Hepatocyte (in vitro differentiated cells): ENCODE measurements at places on chromosomes 5 and 9. TPM values are rescaled to one million over a fixed set of nuclear protein-coding genes. Genes with fewer than 3 reads are reported as not detected.

GRCh38 chr9:20437476-20437875, 184.8 kb downstream of the MLLT3 start:
- H3K27ac ChIP-seq, result no peak overlapping the region
- no peak for DNase-seq
- no peaks in the 10 kb centered on the region for H3K27me3 ChIP-seq
- no peaks in the 10 kb centered on the region for H3K36me3 ChIP-seq
- H3K4me3 ChIP-seq, result no peak overlapping the region
- peaks cover under 1% of the 10 kb centered on the region for H3K4me1 ChIP-seq

- no peak overlapping the region for H3K27ac ChIP-seq
- no peak for DNase-seq
- H3K4me1 ChIP-seq, result peaks cover 21% of the 10 kb centered on the region
- H3K4me3 ChIP-seq, result peak overlapping the region; percentile 67
- no peaks in the 10 kb centered on the region for H3K27me3 ChIP-seq
Measured at GRCh38 chr5:77773734-77774280, 2.3 kb downstream of the TBCA start.

DNA sequence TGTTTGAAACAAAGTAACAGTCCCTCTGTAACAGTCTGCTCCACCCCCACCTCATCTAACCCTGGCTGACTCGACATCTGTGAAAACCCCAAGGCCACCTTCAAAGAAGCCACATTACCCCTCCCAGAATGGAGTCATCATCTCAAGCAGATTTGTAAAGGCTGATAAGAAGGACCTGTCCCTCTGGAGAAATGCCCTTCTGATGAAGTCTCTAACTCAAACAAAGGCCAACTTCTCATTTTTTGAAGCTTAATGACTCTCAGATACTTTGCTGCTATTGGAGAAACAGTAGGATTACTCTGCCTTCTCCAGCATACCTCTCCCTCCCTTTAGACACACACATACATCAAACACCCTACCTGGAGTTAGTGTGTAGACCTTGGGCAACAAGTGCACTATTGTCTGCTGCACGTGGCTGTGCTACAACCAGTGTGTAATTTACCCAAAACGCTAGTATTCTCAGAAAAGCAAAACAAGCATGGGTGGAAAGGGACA, 5.3 kb upstream of the SUSD1 start:
- peaks cover 10% of the 10 kb centered on the region for H3K4me1 ChIP-seq
- no peaks in the 10 kb centered on the region for H3K27me3 ChIP-seq

DNA sequence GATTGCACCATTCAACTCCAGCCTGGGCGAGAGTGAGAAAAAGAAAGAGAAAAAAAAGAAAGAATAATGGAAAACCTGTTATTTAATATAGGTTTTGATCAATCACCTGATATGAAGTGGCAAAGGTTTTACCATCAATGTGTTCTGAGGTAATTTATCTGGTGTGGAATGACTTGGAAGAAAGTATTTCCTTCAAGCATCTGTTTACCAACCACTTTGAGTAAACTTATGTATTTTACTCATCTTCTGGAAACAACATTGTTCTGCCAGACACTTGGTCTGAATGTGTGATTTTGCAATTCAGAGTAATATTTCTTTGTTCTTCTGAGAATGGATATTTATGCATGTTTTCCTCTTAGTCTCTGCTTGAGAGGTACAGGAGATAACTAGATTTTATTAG, 24.3 kb downstream of the KIF2A start:
- no peaks in the 10 kb centered on the region for H3K27me3 ChIP-seq
- H3K4me3 ChIP-seq, result no peak overlapping the region
- no peaks in the 10 kb centered on the region for H3K4me1 ChIP-seq
- no peak overlapping the region for H3K27ac ChIP-seq

PPP3R2 gene
- total RNA-seq, result not detected in 2 replicates

OBP2B gene
- not detected in 2 replicates for total RNA-seq

RECK gene
- 11.2 and 15.3 TPM in 2 replicates for total RNA-seq

ZSWIM6 gene
- 12.7 and 13.0 TPM in 2 replicates for total RNA-seq

BAAT gene
- total RNA-seq, result 41.8 and 45.2 TPM in 2 replicates
